Left renal pelvis (tissue), 4 donors: ENCODE measurements at places on chromosomes 6 and 20.

- DNase-seq: no peak
Measured at GRCh38 chr6:157412791-157413190, 31.8 kb downstream of the ZDHHC14 start.

DNA sequence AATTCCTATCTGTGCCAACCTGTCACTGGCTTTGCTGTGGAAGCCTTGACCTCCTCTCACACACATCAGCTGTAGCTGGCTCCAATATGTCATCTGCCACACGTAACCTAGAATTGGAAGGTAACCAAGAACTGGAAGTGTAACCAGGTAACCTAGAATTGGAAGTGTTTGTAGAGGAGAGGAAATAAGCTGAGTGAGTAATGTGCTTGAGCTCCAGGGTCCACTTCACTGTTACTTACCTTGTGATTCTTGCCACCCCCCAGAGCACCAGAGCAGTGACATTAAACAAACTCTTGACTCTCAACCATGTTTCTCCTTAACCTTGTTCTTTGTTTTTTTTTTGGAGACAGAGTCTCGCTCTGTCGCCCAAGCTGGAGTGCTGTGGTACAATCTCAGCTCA is 350.5 kb downstream of the NRN1 start:
- DNase-seq: no peak

DNA sequence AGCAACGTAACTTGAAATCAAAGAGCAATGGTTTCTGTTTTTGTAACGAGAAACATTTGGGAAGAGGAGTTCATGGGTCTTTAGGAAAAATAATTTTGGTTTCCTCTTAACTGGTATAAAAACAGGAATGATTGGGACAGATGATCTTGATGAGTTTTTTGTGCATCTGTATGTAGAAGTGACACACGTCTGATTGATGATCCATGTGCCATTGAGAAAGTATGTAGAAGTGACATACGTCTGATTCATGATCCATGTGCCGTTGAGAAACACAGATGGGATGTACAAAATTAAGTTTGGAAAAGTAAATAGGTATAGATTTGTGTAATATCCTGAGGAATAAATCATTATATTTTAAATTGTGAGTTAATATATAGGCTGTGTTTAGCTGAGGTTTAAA is 2.1 kb downstream of the KIAA1586 start:
- DNase-seq: no peak

- DNase-seq: no peak
Measured at GRCh38 chr6:34236131-34236442, 586 bp upstream of the HMGA1 start.

DNA sequence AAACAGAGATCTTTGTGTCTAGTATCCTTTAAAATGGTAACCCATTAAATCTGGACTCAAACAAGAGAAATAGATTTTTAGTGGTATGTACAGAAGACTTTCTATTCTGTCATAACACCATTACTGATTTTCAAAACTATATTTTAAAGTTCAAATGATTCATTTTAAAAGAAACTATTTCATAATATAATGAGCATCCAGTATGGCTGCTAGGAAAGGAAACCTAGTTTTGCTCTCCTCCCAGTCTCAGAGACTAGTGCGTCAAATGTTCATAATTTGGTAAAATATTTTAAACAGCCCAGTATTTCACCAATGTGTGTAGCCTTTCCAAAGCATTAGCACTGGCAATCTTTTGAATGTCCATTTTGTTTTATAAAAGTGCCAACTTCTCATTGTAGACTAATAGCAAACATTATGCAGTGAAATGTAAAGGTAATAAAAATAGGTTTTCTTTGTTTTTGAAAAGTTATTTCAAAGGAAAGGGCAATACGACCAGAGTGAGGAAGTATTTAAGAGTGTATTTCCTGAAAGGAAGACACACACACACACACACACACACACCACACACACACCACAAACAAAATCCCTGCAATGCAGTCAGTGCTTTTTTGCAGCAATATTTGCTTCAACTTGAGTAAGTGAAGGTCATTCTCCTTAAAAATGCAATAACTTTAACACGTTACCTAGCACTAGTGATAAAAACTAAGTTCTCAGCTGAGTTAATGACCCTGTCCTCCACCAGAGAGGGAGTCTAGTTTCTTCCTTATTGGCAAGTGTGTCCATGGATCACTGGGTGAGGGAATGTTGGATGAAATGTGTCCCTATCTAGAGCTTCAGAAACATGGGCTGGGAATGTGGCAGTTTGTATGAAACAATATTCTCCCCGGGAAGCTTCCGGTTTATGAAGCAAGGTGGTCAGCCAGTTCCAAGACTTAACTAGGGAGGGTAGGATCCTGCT is 4.6 kb downstream of the PPP1R3G start:
- DNase-seq: no peak

GRCh38 chr6:24721461-24722215 is 2.7 kb upstream of the C6orf62 start:
- no peak for DNase-seq

- DNase-seq: no peak
Measured at GRCh38 chr6:31060145-31060544, 49.9 kb downstream of the MUC22 start.

GRCh38 chr6:135555550-135555949 is 58.0 kb upstream of the AHI1 start:
- no peak for DNase-seq

DNA sequence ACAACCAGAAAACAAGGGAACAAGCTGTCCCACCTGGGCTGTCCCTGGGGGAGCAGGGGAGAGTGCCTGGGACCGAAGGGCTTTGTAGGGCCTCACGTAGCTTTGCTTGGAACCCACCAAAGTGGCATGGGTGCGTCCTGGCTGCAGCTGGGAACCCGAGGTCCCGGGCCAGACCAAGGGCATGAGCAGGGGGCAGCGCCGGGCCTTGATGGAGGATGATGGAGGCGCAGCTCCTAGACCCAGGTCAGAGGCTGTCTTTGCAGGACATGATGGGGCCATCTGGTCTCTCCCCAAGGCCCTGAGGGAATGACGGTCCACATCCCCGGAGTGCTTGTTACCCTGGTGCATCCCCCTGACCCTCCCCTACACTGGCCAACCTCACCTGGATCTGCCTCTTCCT is 7.6 kb upstream of the OSBPL2 start:
- DNase-seq: no peak

- no peak for DNase-seq
Measured at GRCh38 chr6:33377171-33377570, 14.5 kb upstream of the KIFC1 start.

DNA sequence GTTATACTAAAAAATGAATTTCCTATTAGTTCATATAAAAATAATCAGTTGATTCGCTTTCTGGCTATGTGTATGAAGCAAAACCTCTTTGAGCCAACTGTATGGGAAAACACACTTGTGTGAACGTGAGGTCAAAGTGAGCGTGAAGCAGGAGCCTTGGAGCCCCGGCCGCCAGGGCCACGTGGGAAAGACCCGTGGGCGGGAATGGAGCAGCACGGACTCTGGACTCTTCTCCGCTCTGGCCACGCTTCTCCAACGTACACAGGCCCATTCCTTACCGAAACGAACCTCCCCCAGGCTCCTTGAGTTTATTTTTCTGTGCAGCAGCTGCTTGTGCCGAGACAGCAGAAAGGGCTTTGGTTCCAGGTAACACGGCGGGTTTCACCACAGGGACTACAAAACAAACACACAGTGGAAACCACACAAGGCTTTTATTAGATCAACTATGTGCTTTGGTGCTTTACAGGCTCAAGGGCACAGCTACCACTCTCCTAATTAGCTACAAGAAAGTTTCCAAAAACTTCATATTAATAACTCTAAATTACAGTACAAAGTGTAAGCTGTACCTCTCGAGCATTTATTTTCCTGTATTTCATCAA is 62.7 kb downstream of the TAF4 start:
- no peak for DNase-seq

- DNase-seq: no peak
Measured at GRCh38 chr6:130843575-130844320, 16.5 kb downstream of the SMLR1 start.

DNA sequence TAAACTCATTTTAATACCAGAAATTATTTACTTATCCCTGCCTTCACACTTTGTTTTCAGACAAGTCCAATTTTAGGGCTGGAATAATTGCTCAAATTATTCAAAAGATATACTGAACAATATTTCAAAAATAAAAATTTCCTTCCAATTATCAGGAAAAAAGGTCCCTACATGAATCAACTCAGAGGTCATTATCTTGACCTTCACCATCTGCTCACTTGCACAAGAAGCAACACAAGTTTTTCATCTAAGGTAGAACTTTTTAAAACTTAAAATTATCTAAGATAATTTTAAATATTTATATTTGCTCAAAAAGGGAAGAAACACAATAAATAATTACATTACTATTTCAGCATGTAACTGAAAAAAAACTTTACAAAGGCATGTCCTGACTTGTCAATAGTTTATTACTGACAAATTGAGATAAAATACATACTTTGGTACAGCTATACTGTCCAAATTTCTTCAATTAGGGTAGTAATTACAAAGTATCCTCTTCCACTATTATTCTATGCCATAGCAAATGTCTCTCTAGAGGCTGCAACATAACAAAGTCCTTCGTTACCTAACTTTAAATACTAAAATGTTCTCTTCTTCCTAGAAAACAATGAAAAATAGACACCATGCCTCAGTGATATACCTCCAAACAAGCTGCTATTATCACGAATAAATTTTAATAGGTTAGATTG is 2.4 kb downstream of the CEP85L start:
- no peak for DNase-seq

GRCh38 chr6:111579816-111580215 is 25.9 kb downstream of the TRAF3IP2 start:
- no peak for DNase-seq

GRCh38 chr6:139402876-139403386 is 28.5 kb upstream of the CITED2 start:
- no peak for DNase-seq

GRCh38 chr6:108651340-108652227 is 90.9 kb downstream of the FOXO3 start:
- no peak for DNase-seq

DNA sequence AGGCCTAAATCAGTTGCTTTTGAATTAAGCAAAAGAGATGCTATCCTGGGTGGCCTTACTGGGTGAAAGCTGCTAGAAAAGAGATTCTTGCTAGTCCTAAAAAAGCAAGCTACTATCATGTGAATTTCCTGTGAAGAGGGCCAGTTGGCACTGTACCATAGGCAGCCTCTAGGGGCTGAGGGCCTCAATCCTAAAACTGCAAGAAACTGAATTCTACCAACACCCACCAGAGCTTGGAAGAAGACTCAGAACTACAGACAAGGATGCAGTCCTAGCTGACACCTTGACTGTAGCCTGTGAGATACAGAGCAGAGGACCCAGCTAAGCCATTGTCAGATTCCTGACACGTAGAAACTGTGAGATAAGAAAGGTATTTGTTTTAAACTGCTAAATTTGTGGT is 24.5 kb downstream of the CLIC5 start:
- no peak for DNase-seq
